Thyroid gland (tissue), 4 donors: ENCODE measurements at places on chromosomes 4 and X.

- DNase-seq, result peak; percentile 49
Measured at GRCh38 chr4:81470456-81471297, 1.0 kb downstream of the RASGEF1B start.

GRCh38 chr4:24094726-24095125, 204.9 kb upstream of the PPARGC1A start:
- DNase-seq, result no peak

DNA sequence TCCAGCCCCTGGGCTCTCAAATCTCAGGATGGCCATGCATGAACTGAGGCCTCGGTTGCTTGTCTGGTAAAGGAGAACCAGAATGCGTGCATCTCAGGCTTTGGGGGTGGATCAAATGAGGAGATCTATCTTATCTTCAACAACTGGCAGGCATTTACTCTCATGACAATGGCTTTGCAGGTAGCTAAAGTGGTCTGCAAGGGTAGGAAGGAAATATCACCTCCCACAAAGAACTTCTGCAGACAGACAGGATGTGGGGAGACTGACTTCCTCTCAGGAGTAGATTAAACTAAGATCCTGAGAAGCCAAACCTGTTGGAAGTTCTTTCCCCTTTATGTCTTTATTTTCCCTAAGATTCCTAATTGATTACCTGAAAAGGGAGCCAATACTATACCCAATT, 7.8 kb downstream of the LDB2 start:
- no peak for DNase-seq

GRCh38 chrX:6708676-6709380, 173.9 kb upstream of the VCX3A start:
- DNase-seq, result no peak

DNA sequence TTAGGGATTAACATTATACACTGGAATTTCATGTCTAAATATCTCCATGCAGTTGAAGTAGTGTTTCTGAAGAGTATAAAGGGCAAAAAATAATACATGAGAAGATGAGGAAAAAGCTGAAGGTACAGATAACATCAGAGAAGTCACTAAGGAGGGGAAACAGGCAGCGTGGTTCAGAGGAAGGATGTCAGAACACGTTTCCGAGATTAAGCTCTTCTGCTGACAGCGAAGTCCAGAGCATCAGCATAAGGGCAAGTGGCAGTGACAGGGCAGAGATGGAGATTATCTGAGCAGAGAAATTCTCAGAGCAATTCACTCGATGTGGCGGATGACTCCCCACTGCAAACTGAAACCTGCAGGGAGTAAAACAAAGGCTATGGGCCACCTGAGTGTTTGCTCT, 443.2 kb upstream of the FRG1 start:
- no peak for DNase-seq

- no peak for DNase-seq
Measured at GRCh38 chr4:2049381-2049780, 9.7 kb upstream of the NAT8L start.

- DNase-seq, result no peak
Measured at GRCh38 chrX:101357166-101357795, 8.7 kb upstream of the TIMM8A start.

DNA sequence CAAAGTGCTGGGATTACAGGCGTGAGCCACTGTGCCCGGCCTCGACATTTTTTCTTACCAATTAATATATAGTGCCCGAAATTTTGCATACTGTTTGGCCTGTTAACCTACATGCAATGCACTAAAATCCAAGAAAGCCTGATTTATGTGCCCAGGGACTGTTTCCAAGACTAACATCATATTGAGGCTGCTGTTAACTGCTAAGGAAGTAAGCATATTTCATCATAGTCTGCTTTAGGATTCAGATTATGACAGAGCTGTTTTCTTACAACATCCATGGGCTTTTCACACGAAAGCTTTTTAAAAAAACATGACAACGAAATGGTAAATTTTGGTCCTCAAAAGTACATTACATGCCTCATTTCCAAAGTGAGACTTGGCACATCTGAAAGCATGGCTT, 84.4 kb downstream of the STOX2 start:
- no peak for DNase-seq

GRCh38 chrX:42491137-42491907, 286.6 kb downstream of the PPP1R2C start:
- DNase-seq, result no peak

- no peak for DNase-seq
Measured at GRCh38 chrX:47166126-47166525, 21.1 kb downstream of the RBM10 start.

GRCh38 chr4:150135134-150135772, 57.0 kb downstream of the DCLK2 start:
- DNase-seq, result no peak
